ENCODE measurements at places on chromosomes 3 and 15. TPM values are rescaled to one million over a fixed set of nuclear protein-coding genes. Genes with fewer than 3 reads are reported as not detected.

GRCh38 chr15:97976766-97977503 lies 16.4 kb downstream of the ARRDC4 start:
- DNase-seq: no peak

GRCh38 chr15:66797921-66798320 lies 95.9 kb downstream of the SMAD6 start:
- DNase-seq: no peak

DNA sequence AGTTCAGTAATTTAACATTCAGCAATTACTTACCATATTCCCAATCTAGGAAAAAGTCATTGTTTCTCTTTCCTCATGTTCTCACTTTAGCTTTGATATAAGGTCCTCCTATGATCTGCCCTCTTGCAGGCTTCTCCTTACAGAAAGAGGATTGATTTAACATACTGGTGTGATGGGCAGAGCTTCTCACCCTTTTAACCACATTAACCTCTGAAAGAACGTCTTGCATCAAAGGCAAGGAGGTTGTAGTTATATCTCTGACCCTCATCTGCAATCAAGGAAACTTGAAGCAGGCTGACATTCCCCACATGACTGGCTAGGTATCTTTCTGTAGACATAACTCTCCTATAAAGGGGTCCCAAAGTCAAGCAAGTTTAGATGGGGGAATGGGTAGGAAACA lies 39.5 kb downstream of the BTLA start:
- no peak for DNase-seq

DNA sequence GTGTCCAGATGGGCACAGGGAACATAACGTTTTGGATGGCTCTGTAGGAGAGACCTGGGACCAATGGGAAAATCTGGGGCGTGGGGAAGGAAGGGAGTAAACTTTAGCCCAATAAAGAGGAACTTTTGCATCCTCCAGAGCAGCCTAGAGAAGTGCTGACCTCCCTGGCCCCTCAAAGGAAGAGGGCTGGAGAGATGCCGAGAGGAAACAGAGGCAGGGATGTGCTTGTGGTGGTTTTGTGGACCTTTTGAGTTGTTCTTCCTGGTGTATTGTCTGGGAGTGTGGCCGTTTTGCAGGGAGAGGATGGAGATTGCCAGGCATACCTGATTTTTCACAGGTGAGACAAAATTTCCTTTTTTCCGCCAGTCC lies 10.2 kb downstream of the CTSH start:
- DNase-seq: no peak

- DNase-seq: no peak
Observed at GRCh38 chr3:141796889-141797781, 33.9 kb downstream of the GRK7 start.

DNA sequence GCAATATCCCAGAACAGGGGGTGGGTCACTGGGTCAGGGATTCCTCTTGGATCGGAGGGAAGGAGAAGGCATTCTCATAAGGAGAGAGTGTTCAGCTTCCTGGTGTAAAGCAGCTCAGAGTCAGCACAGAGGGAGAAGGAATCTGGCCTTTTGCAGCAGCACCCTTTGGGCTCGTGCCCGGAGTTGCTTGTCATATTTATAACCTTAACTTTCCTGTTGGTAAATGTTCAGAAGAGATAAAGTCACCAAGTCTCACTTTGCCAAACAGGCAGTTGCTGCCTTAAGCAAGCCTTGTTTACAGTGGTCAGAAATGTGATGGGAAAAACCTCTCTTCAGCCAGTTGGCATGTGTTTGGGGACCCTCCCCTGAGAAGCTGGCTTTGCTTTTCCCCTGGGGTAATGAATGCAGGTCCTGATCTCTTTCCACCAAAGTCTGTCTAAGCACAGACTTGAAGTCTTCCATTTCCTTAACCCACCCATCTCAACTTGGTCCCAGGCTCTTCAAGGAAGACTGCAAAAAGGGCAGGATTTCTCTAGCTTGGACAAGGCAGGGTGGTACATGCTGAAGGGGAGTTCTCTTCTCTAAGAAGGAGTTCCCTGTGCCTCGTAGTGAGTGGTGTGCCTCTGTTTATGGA lies 206.9 kb upstream of the BHLHE40 start:
- DNase-seq: peak; percentile 93

DNA sequence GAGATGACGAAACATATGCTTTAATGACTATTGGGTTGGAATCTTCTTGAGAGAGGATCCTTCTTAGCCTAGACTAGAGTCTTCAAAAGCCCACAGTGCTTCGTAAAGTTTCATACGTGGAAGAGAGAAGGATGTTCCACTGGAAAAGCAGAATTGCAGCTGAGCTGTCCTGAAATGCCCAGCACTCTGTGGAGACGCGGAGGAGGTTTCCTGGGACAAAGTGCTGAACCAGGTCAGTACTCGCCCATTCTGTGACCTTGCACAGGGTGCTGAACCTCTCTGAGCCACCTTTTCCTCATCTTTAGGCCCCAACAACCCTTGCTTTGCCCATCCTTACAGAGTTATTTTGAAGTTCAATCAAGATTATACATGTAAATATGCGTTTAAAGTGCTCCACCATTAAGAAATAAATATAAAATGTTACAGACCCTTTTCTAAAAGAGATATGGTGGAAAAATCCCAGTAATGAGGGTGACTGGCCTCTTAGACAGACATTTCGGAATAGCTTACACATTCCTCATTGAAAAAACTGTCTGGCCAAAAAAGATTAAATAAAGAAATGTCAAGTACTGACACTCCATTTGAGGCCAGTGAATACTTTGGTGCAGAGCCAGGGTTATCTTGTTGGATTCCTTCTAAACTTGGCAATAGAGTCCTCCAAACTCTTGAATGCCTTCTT lies 4.2 kb upstream of the MAGEF1 start:
- no peak for DNase-seq

ARHGEF3 gene
- 12.7 TPM for total RNA-seq

DNA sequence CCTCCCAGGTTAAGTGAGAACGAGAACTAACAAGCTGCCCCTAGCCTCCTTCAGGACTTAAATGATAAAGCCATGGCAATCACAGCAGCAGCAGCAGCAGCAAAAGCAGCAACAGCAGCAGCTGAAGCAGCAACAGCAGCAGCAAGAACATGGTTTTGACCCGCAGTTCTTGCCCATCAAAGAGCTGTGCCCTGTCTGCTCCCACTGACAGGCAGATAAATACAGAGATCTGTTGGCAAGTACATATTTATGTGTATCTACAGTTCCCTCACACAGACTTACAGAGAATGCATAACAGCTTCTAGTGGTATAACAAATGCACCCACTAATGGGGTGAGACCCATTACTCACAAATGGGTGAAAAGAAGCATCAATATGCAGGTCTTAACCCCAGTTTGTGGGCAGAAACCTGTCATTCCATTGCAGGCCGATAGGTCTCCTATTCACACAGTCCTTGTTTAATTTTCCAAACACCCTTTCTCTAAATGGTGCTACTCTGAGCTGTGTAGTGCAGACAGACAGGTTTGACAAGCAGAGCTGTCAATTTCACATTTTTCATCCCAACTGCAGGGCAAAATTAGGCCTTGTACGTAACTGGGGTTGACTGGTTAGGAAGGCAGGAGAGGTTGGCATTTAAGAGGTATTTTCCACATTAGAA lies 316.3 kb downstream of the TIGIT start:
- no peak for DNase-seq

GRCh38 chr15:93341164-93341563 lies 252.2 kb upstream of the RGMA start:
- no peak for DNase-seq

GRCh38 chr15:87570206-87570605 lies 686.3 kb downstream of the NTRK3 start:
- no peak for DNase-seq

CD96 gene
- 0.42 TPM for total RNA-seq

TMEM44 gene
- 10.8 TPM for total RNA-seq

METTL6 gene
- total RNA-seq: 10.9 TPM

All from esophagus muscularis mucosa (tissue), 4 donors.